NCI-H2081 (cell line): ENCODE measurements at places on chromosomes 1 and 21.
A peak's percentile ranks its signal among the peaks of the same experiment; 100 is the strongest.

- peak; percentile 84 for DNase-seq
These were observed 2.7 kb upstream of the SDC3 start for GRCh38 chr1:30911059-30911954.

DNA sequence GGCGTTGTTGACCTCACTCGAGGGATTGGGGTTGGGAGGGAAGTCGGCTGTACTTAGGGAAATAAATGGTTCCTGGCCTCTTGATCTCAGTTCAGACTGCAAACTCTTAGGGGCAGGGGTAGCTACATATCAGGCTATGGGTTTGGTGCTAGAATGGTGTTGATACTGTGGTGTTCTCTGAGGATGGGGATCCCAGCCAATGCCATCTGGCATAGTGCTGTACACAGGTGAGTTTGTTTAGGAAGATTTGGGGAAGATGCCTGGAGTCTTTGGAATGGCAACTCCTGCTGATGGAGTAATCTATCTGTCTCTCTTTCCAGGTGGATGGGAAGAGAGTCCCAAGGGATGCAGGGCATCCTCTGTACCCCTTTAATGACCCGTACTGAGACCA, 14.3 kb upstream of the NASP start:
- no peak for DNase-seq

- DNase-seq = no peak
These were observed 18.6 kb upstream of the ANKRD45 start for GRCh38 chr1:173688300-173688699.

GRCh38 chr1:178628637-178629251, 96.3 kb upstream of the RALGPS2 start:
- DNase-seq = no peak

DNA sequence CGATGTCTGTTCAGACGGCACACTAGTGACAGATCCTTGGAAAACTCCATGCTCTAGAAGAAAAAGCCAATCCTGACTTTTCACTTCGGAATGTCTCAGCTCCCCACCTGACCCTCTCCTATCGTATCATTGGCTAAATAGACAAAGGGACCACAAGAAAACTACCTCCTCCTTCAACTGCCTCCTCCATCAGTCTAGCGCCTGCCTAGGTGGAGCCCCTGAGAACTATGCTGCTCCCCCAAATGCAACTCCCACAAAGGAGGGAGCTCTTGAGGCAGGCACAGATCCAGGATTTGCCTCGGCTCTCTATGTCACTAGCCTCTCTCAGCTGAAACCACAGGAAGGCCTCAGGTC, 148.4 kb downstream of the TOMM20 start:
- DNase-seq = no peak

GRCh38 chr1:33390542-33390941, 40.4 kb downstream of the PHC2 start:
- DNase-seq = no peak

DNA sequence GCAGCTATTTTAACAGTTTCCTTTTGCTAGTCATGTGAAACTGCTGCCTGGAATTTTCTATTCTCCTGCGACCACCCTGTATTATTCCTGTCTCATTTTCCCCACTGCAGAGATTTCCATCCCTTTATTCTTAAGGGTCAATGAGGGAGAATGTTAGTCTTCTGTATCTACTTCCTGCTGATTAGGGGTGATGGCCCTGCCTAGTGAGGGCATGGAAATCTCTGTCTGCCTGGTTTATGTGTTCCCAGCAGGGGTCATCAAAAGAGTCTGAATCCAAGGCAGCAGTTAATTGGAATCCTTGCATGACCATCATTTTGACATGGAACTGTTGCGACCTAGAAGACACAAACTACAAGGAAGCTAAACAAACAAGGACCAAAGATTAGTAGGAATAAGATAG, 325.2 kb downstream of the PLPP3 start:
- no peak for DNase-seq

DNA sequence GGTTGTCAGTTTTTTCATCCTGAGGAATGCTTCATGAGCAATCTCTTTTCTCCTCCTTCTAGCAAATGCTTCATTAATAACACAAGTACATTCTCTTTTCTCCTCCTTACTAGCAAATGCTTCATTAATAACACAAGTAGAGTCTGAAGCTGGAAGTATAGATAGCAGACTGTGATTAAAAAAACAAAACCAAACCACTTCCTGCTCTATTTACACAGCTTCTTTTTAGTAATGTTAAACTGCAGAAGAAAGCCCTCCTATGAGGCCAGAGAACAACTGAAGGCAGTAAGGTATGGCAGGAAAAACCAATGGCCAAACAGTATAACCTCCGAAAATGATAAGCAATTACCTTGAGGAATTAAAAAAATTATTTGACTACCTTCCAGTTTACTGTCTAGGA, 90.1 kb downstream of the ZSWIM5 start:
- DNase-seq = no peak

- peak; percentile 14 for DNase-seq
These were observed 16.4 kb upstream of the KIF21B start for GRCh38 chr1:201039876-201040275.

DNA sequence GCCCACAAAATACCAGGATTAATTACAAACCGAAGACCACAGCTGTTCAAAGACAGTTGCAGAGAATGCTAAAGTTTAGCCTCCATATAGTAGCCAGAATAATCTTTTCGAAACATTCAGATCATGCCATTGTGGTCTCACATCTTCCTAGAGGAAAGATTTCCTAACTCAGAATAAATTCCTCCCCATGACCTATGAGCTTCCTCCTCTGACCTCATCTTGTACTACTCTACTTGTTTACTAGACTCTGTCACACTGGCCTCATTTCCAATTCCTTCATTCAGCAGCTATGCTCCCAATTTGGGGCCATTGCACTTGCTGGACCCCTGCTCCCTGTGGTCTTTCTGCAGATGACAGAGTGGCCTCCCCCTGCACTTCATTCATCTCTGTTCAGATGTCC, 71.8 kb upstream of the LRRC53 start:
- DNase-seq = no peak

DNA sequence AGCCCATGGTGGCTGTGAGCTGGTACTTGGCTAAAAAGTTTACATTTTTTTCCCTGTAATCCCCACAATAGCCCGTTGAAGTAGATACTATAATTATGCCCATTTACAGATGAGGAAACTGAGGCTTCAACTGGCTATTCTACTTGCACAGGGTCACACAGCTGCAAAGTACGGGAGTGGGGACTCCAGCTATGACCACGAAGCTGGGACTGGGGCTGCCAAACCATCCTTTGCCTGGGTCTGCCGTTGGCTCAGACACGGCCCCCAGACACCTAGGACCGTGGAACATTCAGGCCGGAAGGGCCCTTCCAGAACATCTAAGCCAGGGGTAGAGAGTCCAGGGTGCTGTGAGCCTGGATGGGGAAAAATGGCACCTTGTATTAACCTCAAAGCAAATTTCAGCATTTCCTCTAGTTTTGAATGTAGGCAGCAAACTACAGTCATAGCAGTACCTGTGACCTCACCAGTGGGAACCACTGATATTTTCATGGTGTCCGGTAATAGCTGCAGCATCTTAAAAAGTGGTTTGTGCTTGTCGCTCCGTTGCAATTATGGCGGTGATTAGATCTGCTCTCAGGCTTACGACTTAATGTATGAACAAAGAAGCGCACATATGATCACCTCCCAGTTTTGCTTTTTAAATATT, 4.3 kb downstream of the TP73 start:
- DNase-seq = peak; percentile 4

DNA sequence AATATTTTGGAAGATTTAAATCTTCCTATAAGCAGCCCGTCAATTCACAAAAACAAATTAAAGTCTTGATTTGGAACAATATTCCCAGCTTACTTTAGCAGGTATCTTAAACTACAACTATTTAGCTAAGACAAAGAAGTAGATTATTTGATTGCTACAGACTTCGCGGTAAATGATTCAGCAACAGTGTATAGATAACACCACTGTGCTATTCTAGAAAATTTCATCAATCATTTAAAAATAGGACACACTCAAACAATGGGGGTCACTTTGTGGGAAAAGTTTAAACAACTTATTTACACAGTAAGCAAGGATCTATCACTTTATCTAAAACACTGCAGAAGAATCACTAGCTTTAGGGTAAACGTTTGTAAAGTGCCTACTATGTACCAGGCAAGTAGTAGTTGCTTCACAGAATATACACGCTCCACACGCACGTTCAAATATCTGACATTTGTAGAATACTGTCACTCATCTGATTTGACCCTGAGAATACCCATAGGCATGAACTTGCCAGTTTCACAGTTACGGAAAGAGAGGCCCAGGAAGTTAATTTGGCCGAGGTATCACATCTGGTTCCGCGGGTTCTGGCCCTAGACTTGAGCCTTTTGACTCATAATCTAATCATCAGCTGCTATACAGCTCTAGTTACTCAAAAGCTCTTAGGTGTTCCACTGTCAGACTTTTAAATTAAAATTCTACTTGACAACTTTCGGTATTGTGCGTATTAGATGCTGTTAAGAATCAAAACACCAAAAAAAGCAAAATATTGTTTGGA, 876 bp downstream of the DENND2C start:
- DNase-seq = no peak

- no peak for DNase-seq
These were observed 31.9 kb upstream of the SARS1 start for GRCh38 chr1:109181807-109182163.

- DNase-seq = no peak
These were observed 85.1 kb upstream of the PLXNA2 start for GRCh38 chr1:208329300-208329699.

GRCh38 chr1:2463396-2463795, 12.7 kb upstream of the PLCH2 start:
- DNase-seq = no peak
